ENCODE measurements at places on chromosomes 13 and 19. TPM values are rescaled to one million over a fixed set of nuclear protein-coding genes. Genes with fewer than 3 reads are reported as not detected.

TTYH1 gene
- total RNA-seq = 0.19 TPM

STOML3 gene
- total RNA-seq = not detected

ZNF135 gene
- total RNA-seq = 1.5 TPM

DNA sequence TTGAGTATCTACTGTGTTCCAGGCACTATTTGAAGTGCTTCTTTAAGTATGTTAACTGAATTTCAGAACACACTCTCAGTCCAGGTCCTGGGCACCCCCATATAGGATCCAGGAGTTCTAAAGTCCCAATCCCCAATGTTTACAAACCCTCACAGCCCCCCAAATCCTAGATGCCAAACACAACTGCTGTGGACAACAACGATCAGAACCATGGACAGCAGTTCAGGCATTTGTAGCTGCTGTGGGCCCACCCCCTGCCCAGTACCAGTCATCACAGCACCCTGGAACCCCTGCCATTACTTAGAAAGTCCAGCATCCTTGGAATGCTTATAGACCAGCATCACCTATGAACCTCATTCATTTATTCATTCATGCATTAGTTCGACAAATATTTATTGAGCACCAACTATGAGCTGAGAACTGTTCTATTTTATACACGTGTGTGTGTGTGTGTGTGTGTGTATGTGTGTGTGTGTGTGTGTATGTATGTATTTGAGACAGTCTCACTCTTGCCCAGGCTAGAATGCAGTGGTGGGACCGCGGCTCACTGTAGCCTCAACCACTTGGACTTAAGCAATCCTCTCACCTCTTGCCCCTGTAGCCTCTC, 19.3 kb upstream of the SDHAF1 start:
- DNase-seq = peak; percentile 47
- peaks cover 16% of the 10 kb centered on the region for H3K27me3 ChIP-seq
- H3K36me3 ChIP-seq = no peaks in the 10 kb centered on the region
- no peak overlapping the region for H3K4me3 ChIP-seq

- no peak overlapping the region for H3K4me3 ChIP-seq
- H3K4me1 ChIP-seq = no peaks in the 10 kb centered on the region
- no peaks in the 10 kb centered on the region for H3K36me3 ChIP-seq
- H3K27me3 ChIP-seq = peaks cover 23% of the 10 kb centered on the region
- no peak overlapping the region for H3K27ac ChIP-seq
- DNase-seq = no peak
Observed at GRCh38 chr19:29375429-29376119, 150.2 kb upstream of the VSTM2B start.

DNA sequence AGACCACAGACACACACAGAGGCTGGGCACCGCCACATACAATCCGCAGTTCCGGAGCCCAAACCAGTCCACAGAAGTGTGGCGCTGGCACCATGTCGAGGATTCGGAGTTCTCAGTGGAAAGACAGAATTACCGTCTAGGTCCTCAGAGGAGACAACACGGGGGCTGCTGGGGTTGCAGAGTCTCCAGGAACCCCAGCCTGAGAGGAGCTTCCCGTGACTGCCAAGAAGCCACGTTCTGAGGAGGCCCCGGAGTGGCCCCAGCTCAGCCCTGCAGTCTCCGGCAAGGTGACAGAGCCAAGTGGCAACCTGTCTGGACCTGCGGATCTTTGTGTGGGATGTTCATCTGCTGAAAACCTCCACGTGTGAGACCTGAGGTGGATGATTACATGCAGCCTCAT, 7.3 kb upstream of the ADPRHL1 start:
- H3K36me3 ChIP-seq = peaks cover 36% of the 10 kb centered on the region
- no peak overlapping the region for H3K4me3 ChIP-seq
- H3K27me3 ChIP-seq = no peaks in the 10 kb centered on the region
- DNase-seq = no peak

DNA sequence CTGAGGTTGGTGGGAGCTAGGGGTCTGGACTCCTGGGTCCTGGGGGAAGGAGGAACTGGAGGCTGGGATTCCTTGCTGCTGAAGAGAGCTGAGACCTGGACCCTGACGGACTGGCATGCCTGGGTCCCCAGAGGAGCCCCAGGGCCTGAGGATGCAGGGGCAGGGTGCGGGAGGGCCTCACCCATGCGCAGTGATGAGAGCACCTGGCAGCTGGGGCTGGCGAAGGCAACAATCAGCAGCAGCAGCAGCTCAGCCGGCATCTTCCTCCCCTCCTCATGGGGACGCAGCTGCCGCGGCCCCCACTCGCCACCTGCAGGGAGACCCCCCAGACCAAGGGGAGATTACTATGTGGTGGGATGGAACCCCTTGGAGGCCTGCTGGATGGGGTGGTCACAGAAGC, 4.5 kb downstream of the GRIK5 start:
- H3K4me1 ChIP-seq = no peaks in the 10 kb centered on the region
- H3K4me3 ChIP-seq = no peak overlapping the region
- no peaks in the 10 kb centered on the region for H3K36me3 ChIP-seq
- no peaks in the 10 kb centered on the region for H3K27me3 ChIP-seq

Data from activated CD4-positive, alpha-beta T cell treated with anti-CD3 and anti-CD28 coated beads for 36 hours (primary cell).